ENCODE measurements at places on chromosomes 4 and X.
A peak's percentile ranks its signal among the peaks of the same experiment; 100 is the strongest.

DNA sequence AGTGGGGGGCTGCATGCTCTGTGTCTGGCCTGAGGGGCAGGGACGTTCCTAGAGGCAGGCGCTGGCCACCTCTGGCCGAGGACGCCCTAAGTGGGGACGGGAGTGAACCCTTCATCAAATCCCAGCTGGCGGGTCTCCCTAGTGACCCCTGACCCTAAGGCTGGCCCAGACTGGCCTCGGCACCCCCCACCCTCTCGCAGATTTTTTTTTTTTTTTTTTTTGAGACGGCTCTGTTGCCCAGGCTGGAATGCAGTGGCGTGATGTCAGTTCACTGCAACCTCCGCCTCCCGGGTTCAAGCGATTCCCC, 988 bp upstream of the MXD4 start:
- DNase-seq = no peak

GRCh38 chr4:174714393-174715211, 114.4 kb downstream of the GLRA3 start:
- peak; percentile 3 for DNase-seq

GRCh38 chrX:7330556-7330955, 182.6 kb upstream of the PUDP start:
- DNase-seq = no peak

DNA sequence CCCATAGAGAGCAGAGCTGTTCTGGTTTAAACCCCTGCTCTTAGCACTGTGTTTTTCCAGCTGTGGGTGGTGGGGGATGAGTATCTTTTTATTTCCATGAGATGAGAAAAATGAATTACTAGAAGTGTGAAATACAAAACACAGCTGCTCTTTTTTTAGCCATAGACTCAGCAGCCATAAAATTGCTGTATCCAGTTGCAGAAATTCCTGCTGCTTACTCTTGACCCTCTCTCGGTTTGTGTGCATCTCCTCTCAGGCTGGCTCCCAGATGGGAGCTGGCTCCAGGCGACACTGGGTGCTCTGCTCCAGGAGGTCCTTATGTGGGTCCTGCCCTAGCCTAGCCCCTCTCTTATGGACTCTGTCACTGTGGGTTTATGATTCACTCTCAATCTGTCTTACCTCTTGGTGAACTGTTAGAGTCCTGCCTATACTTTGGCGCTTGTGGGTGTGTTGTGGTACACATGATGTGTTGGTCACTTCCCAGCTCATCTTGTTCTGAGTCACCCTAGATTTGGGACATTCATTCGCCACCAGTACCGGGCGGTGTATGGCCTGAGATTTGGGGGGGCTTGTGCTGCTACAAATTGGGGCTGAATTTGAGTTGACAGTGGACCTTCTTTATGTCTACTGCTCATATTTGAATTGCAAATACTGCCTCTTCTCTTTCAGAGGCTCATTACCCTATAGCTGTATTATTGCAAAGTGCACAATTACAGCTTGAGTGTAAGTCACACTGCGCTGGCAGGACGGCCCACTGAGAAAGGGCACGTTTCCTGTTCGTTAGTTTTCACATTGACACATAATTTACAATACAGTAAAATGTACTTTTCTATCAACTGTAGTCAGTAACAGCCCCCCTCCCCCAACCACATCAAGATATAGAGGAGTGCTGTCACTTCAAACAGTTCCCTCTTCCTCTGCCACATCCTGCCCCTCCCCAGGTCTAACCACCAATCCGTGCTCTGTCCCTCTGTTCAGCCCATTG, 46.9 kb upstream of the MSANTD1 start:
- peak; percentile 20 for DNase-seq

DNA sequence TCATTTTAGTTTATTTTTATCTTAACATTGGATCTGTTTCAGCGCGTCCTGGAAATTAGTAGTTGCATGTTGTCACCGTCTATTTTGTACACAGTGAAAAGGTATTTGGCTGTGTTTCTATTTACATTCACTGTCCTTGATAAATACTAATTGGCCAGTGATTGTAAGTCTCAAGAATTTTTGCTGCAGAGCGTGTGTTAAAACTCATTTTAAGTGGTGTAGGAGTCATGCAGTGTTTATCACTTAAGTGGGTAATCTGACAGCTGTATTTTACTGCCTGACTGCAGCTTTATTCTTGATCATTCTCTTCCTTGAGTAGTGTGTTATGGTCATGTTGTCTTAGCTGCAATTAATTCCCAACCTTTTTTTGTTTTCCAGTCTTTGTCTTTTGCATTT, 9.8 kb downstream of the GUCY1A1 start:
- no peak for DNase-seq

DNA sequence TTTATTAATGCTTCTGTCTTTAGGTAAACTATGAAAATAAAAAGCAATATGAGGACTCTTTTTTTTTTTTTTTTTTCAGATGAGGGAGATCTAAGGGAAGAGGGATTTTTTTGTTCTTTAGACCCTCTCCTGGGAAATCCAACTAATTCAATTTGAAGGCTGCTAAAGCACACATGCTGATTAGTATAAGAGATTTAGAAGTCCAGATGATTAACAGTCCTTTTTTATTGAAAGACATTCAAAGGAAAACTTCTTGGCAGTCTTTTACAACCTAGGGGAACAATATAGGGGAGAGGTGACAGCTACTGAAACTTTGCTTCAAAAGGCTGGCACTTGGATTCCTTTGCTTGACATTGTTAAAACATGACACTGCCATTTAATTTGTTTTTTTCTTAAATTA, 602.5 kb downstream of the RAPGEF2 start:
- DNase-seq = no peak

DNA sequence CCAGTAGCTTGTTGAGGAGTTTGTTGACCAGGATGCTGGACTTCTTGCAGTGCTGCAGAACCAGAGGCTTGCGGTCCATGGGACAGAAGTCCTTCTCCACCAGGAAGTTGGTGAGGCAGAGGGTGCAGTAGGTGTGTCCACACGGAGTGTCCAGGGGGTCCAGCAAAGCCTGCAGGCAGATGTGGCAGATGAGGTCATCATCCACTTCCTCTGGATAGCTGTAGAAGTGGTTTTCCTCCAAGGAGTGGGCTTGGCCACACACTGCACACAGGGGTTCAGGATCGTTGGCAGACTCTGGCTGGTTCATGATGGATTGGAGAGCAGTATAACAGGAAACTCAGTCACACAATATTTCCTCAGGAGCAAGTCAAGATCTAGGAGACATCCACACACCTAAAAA, 17.6 kb downstream of the LNX1 start:
- no peak for DNase-seq

- no peak for DNase-seq
Observed at GRCh38 chr4:1573830-1574459, 110.2 kb downstream of the FAM53A start.
